Posterior cingulate gyrus (tissue), 11 donors: ENCODE measurements at places on chromosomes 5 and 9.

DNA sequence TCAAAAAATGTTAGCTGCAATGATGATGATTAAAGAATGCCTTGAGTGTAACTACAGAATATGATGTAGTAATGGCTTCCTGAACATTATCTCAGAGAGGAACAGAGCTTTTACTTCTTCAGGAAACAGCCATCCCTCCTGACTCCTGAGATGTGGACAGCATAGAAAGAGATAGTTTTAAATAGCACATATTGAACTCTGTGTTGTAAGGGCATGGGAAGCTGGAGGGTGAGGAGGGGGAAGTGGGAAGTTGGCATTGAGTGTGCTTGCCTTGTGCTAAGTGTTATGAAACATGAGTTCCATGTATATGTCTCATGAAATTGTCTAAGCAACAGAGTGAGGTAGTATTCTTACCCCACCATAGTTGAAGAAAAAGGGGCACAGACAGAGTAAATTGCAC, 161.5 kb upstream of the SLC28A3 start:
- DNase-seq, result no peak

DNA sequence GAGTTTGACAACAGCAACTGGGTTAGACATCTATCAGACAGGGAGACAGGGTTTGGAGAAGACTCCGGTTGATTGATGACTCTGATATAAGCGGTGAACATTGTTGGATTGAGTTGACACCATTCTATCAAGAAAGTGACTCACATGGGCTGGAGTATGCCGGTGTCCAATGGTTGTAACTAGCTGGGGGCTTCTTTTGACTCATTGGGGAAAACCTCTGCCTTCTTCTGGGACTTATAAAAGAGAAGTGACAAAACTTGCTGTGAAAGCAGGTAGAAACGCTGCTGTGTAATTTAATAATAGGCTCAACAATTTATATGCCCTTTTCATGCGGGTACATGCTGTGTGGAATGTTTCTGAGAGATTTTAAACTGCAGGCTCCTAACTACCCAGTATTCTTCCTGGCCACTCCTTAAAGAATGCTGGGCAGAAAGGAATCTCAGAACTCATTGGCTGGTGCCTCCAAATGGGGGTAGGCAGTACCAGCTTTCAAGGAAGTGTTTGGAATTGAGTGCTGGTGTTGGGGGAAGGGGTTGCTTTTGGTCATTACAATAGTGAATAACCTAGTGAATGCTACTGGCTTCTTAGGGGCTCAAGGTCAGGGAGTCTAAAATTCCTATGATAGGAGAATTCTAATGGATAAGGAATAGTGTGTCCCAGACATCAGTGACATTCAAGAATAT, 43.9 kb downstream of the FYB1 start:
- DNase-seq, result no peak

- DNase-seq, result no peak
Observed at GRCh38 chr9:113381909-113382411, 5.2 kb upstream of the HDHD3 start.

GRCh38 chr9:96136992-96137670, 164.8 kb downstream of the HSD17B3 start:
- DNase-seq, result peak; percentile 59

DNA sequence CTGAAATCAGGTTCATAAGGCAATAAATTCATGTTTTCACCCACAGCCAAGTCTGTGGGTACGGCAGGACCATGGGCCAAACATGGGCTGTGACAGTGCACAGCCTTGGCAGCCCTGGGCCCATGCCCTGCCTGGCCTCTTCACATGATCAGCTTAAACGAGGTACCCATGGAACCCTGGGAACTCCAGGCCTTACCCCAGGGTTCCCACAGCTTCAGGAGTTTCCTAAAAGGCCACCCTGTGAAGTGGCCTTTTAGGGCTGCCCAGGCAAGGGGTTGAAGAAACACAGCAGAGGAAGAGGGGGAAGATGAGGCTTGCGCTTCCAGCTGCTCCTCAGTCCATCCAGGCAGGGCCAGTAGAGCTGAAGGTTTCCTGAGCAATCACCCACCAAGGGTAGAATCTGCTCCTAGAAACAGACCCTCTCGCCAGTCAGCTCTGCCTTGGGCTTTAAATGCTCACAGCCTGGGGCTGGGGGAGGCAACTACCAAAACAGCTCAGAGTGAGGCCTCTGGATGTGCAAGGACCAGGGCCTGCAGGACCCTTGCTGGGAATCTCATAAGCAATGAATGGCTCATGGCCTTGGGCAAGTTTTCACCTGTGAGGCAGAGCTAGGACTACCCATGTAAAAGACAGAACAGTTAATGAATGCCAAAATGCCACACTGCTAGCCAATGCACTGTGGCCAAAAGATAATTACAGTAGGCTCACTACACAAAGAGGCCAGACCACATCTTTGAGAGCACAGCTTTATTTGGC, 79.3 kb upstream of the LRRTM2 start:
- DNase-seq, result no peak

DNA sequence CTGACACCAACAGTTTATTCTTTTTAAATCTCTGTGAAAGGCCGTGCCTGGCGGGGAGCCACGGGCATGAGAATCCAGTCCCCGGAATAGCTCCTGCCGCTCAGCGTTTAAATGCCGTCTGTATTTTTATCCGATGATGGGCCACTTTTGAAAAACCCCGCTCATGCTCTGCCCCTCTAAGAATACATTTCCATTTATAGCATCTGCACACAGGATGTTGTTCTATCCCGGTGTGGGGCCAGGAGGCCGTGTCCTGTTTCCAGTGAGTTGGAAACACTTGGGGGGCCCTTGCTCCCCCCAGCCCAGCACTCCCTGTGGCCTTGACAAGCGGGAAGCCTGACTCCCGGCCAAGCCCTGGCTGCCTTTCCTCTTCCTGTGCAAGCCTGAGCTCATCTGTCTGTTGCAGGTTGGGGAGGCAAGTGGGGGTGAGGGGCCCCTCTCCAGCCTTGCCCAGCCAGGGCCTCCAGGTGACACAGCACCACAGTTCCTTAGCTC, 39.0 kb downstream of the ERGIC1 start:
- DNase-seq, result peak; percentile 94

GRCh38 chr5:116654925-116655324, 80.3 kb upstream of the SEMA6A start:
- no peak for DNase-seq

DNA sequence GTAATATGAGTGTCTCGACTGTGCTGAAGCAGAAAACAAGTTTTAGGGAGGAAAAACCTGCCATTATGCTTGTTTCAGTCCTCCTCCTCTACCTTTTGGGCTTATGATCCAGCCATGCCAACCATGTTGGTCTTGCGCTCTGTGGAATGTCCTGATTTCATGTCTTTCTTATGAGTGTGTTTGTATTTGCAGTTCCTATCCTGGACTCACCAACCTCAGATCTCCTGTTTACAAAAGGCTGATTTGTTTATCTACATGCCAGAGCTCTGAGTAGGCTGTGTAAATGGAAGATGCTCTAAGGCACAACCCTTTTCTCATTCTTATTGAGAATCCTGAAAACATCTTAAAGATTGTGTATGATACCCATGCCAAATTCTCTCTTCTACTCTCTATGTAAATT, 138.6 kb downstream of the ARHGEF28 start:
- DNase-seq, result no peak
